ENCODE measurements at places on chromosomes 13 and 19.

DNA sequence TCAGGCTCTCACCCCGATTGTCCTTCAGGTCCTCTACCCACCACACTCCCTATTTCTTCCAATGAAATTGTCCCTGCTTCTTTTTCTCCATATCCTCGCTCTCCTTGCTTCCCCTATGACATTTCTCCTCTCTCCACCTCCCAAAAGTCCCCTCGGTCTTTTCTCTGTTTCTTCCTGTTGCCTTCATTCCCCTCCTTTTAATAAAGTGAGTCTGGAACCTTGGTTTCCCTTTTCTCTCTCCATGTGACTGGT lies 676 bp upstream of the ZNF574 start:
- no peak for DNase-seq

- DNase-seq: peak; percentile 30
Measured at GRCh38 chr13:23466144-23467002, 32.9 kb upstream of the SACS start.

DNA sequence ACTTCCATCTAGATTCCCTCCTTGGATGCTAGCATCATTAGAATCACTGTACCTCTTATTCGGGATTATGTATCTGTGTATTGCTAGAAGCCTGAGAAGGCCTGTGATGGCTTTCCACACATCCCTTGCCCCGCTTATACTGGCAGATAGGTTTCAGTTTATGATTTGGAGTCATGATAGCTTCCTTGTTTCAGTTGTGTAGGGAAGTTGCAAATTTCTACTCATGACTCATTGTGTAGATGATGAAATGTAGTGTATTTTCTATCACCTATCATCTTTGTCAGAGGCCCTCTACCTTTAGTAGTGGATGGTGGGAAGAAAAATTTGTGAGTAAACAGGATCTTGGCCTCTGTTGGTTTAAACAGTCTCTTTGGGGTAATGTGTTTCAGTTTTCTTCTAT lies 165.2 kb downstream of the GGACT start:
- no peak for DNase-seq

GRCh38 chr13:112928020-112928971 lies 40.7 kb upstream of the MCF2L start:
- DNase-seq: no peak

- DNase-seq: no peak
Measured at GRCh38 chr19:39139971-39140453, 14.4 kb downstream of the PAK4 start.

DNA sequence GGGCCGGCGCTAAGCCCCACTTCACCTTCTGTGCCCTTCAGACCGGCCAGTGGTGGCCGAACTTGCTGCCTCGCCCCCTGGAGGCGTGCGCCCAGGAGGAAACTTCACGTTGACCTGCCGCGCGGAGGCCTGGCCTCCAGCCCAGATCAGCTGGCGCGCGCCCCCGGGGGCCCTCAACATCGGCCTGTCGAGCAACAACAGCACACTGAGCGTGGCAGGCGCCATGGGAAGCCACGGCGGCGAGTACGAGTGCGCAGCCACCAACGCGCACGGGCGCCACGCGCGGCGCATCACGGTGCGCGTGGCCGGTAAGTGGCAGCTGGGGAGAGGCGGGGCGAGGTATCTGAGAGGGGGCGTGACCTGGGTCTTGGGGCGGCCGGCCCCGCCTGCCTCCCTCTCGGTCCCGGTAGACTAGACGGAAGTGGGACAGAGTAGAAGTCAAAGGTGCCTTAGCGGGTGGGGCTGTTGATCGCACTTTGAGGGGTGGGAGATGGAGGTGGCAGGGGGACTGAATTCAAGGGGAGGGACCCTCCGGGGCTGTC lies 5.6 kb downstream of the ICAM5 start:
- peak; percentile 50 for DNase-seq

DNA sequence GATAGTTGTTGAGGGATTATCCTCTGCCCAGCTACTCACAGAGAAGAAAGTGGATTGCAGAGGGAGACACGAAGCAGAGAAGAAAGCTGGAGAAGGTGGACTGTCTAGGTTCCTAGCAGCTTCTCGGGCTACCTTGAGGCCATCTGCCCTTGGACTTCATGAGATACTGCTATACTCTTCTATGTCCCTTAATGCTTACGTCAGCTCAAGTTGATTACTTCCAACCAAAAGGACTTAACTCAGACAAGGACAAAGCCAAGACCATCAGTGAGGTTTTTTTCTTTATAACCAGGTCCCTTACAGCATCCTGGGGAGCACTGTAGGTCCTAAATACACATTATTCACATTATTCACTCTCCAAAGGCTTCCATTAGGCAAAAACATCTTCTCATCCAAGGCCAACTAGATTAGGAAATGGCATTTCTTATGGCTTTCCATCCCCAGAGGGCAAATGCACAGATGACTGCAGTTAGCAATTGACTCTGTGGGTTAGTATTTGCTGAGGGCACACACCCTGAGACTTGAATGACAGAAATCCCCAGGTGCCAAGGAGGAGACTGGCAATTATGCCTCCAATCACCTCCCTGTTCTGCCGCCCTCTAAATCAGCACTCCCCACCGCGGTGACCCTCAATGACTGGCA lies 4.1 kb upstream of the UBE2L5 start:
- DNase-seq: no peak

All from activated T-cell treated with anti-CD3 and anti-CD28 coated beads for 4 hours (primary cell).